ENCODE measurements at places on chromosomes 3 and 15.

DNA sequence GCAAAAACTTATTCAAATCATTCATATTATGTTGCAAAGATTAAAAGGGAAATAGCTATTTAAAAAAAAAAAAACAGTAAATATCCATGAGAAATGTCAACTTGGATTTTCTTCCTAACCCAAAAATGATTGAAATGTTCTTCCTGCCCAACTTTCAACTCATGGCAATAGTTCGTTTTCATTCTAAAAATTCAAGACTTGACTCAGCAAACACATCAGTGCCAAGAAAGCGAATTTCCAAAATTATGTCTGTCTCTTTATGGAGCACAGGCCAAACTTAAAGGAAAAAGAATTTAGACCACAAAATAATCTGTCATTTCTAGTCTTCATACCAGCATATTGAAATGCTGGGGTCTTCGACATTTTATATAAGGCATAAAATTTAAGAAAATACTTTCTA is 63.7 kb downstream of the MAGI1 start:
- DNase-seq = no peak

DNA sequence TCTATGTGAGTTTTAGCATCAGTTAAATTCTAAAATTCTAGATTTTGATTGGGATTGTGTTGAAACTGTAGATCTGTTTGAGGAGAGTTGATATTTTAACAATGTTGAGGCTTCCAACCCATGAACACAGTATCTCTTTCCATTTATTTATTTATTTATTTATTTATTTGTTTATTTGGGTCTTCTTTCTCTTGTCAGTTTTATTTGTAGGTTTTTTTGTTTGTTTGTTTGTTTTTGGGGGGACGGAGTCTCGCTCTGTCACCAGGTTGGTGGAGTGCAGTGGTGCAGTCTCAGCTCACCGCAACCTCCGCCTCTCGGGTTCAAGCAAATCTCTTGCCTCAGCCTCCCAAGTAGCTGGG is 25.3 kb downstream of the MRAS start:
- no peak for DNase-seq

DNA sequence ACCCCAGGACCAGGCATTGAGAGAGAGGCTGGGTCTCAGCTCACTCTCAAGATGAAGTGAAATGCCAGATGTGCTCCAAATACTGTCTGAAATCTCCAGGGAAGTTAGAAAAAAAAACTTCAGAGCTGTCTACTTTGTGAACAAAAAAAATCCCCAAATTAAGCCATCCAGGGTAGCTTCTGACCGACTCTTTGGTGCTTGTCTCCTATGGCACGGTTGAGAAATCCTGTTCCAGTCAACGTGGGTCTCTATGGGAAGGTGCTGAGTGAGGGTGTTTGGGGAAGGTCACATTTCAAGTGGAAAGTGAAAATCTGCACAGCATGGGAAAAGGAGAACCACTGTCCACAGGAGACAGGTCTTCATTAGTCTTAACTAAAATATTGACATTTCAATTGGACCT is 322.5 kb upstream of the CFAP20DC start:
- DNase-seq = no peak

GRCh38 chr15:29747837-29748417 is 74.3 kb downstream of the TJP1 start:
- no peak for DNase-seq

DNA sequence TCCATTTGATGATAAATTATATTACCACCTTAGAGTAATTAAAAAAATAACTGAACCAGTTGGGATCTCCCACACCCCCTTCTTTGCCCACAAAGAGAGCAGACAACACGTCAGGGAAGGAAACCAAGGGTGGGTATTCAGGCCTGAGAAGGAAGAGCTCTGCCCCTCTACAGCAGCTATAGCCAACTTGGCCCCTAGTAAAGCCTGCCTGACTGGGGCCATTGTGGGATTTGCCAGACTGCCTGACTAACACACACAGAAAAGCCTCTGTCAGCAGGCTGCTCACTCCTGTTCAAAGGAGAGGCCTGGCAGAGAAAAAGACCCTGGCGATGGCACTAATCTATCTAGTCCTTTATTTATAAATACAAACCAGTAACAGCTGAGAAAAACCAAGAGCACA is 41.4 kb downstream of the ATP8B4 start:
- DNase-seq = no peak

DNA sequence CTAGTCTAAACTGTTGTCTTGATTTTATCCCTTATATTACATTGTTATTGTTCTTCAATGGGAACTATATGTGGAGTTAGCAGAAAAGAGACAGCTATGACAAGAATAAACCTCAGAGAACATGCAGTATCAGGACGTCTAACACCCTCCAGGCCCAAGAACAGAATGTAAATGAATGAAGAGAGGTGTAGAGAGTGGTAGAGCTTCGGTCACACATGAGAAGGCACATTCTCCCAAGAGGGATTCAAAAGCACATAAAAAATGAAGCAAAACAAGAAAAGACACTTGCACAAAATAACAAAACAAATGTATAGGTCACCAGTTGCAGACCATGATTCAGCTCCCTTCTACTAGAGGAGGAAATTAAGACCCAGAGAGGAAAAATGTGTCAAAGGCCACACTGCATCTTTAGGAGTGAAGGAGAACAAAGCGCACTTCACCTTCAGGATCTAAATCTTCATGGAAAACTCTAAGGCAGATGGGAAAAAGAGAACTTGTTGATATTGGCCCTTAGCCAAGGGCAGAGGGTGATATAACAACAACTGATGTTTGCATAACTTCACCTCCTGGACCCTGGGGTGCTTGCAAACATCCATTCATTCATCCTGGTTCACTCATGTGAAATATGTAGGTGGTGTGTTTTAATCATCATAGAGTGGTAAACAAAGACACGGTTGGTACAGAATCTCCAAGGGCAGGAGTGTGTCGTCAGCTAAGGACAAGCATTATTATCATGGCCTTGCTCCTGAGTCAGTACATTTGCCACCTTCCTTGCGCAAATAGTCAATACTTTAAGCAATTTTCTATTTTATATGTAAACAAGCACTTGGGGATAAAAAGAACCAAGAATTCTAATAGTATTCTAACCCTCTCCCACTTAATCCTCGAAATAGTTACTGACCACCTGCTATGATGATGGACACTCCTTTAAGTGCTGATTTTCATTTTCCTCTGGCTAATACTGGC is 8.8 kb downstream of the NEK10 start:
- no peak for DNase-seq

GRCh38 chr3:160343132-160343531 is 55.9 kb downstream of the IFT80 start:
- DNase-seq = no peak

GRCh38 chr3:119664370-119664769 is 4.0 kb upstream of the POPDC2 start:
- DNase-seq = no peak

GRCh38 chr3:84307339-84307738 is 651.5 kb upstream of the CADM2 start:
- DNase-seq = no peak

GRCh38 chr3:16214366-16214765 is 39.9 kb downstream of the GALNT15 start:
- no peak for DNase-seq

GRCh38 chr15:73275862-73276261 is 92.9 kb downstream of the HCN4 start:
- no peak for DNase-seq

DNA sequence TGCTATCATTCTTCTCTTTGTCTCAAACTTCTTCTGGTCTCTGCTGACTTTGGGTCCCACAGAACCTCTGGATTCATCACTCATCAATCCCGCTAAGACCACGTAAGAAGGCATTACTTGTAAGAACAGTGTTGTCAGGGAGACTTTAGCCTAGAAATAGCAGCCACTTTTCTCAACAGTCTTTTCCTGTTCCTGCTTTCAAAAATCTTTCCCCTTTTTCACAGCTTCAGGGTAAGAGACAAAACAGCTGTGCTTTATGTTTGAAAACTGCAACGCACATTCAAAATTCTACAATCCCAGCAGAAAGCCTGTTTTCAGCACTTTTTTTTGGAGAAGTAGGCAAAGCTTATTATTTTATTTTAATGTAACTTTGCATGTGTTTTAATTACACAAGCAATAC is 42.0 kb upstream of the FAM98B start:
- DNase-seq = no peak

DNA sequence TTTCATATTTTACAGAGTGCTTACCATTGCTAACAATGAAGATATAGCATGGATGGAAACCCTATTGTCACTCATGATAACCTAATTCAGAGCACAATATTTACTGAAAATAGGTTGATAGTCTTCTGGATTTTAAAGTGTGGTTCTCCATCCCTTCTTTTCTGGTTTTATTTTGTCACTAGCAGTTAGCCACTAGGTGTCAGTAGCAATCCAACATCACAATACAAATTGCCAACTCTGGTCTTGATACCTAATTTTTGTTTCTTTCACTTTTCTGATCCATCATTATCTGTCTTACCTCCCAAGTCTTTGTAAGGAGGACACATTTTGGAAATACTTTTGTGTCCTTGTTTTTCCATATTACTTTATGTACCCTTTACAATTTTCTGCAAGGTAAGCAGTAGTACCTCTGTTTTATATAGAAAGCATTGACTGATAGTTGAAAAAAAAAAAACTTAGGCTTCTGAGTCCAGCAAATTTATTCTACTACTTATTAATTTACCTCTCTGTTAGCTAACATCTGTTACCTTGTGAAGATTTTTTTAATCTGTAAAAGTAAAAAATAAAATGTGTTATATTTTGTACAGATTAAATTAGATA is 28.3 kb upstream of the CRYBG3 start:
- no peak for DNase-seq

GRCh38 chr15:46654993-46655392 is 1020.2 kb downstream of the SQOR start:
- DNase-seq = no peak

DNA sequence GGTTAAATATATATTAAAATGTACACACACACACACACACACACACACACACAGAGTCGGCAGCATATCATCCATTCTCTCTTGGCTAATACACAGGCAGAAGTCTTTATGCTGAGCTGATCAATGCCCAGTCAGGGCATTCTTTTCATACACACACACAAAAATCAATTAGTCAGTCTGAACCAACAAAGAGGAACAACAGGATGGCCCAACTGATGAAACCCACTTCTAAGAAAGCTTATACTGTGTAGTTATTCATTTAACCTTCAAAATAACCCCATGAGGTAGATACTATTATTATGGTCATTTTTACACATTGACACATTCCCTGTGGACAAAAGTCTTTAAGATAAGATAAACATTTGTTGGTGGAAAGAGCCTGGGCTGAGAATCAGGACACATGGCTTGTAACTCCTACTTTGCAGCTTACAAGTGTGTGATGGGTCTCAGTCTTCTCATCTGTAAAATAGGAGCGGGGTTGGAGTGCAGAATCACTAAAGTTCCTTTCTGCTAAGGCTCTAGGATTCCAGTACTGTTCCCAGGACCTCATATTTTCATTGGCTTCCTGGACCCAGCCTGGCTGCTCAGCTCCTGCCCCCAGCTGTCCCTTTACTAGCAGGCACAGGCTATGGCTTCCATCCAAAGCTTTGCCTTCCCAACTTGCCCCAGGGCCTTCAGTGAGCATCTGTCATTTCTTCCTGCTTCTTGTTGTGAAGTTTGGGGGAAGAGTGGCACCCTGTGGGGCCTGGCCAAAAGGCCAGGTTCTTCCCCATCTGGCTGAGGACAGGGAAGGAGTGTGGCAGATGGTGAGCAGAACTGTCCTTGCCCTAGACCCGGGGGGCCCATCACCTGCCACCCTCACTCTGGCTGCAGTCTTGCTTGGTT is 27.2 kb upstream of the GLCE start:
- no peak for DNase-seq

DNA sequence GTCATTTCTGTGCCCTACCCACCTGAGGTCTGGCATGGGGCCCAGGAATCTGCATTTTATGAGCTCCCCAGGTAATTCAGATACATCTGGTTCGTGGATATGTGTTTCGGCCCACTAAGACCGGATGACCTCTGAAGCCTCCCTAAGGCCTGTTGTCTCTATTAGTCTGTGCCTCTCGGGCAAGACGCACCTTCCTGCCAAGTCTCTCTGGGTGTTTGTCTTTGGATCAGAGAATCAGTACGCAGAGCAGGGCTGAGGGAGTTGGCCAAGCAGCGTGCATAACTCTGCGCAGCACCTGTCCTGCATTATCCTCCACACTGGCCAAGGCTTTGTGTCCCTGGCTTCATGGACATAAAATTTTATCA is 181.0 kb downstream of the THSD4 start:
- DNase-seq = no peak

GRCh38 chr3:150740733-150741496 is 22.1 kb downstream of the SIAH2 start:
- no peak for DNase-seq

DNA sequence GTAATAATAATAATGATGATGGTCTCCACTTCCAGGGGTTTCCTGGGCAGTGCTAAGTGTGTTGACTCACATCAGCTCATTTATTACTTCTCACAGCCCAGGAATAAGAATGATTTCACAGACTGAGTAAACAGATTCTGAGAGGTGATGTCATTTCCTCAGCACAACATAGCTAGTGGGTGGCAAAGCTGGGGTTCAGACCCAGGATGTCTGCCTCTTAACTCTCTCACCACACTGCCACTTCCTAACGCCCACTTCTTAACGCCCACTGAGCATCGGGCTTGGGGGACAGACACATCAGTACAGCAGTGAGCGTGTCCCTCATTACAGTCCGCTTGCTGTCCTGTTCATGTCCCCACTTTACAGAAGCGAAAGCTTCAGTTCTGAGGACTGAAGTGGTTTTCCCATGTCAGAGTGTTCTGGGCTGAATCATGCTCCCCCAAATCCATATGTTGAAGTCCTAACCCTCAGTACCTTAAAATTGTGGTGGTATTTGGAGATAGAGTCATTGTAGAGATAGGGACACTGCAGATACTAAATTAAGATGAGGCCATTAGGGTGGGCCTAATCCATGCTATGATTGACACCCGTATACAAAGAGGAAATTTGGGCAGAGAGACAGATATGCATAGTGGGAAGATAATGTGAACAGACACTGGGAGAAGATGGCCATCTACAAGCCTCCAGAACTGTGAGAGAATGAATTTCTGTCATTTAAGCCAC is 68.0 kb downstream of the ATP2B2 start:
- DNase-seq = no peak

DNA sequence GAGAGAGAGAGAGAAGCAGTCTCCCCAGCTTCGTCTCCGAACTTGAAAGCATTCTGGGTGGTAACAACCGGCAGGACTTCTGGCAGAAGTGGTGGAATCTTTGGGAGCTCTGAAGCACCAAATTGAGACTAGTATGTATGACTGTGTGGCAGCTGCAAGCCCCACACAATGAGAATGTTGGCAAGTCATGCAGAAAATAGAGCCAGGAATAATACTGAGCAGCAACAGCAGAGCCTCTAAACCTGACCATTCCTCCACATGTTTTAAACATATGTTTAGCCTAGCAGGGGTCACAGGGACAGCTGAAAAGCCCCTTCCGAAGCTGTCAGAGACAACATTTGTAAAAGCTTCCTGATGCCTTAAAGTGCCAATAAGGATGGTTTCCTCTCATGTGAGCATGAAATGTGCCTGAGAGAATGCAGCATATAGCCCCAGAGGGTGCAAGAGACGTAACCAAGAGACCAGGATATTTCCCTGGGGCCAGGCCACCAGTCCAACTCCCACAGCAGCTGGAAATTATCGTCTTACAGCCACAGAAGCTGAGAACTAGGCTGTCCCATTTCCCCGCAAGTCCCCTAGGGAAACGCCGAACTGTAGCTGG is 178.6 kb upstream of the CCDC54 start:
- peak; percentile 64 for DNase-seq

GRCh38 chr3:183073839-183074238 is 25.5 kb downstream of the MCCC1 start:
- no peak for DNase-seq
